GDM1 (cell line): ENCODE measurements at places on chromosomes 4 and X.

- peak; percentile 27 for DNase-seq
Measured at GRCh38 chr4:128288689-128289106, 1.1 kb upstream of the PGRMC2 start.

GRCh38 chr4:55948726-55949481 is at the start of gene CEP135:
Gene CEP135 (plus strand): TSS chr4:55948945. CDS start chr4:55952131, 3,186 bp downstream.
- peak; percentile 94 for DNase-seq

DNA sequence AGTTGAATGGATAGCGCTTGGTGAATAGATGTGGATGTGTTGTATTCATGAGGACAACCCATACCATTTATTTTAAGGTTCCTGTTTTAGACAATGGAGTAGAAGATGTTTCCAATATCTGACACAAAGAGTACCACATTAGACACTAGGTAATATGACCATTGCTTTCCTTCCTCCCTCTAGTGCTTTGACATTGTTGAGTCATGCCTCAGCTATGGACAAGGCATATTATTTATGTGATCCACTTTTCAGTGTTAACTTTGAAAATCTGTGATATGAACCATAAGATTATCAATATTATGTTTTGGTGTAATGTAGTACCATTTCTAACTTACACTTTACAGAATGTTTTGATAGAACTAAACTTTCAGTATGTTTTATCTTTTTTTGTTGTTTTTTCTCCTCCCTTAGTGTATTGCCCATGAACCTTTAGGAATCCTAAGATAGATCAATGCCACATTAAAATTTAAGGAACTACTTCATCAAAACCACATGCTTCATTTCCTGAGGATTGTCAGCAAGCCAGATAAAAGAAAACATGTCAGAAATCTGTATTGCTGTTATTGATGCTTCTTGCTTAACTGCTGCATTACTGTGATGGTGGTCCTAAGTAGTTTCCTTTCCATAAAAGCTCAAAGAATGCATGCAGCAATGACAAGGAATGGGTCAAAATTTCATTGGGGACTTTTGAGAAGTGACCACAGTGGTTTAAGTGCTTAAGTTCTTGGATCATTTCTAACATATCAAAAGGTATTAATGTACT is 105.0 kb downstream of the PCDH7 start:
- no peak for DNase-seq

GRCh38 chr4:20698820-20699219 is 1.4 kb upstream of the PACRGL start:
- DNase-seq: no peak

GRCh38 chrX:25288676-25289075 is 272.9 kb upstream of the ARX start:
- DNase-seq: no peak

GRCh38 chr4:31748382-31748781 is 1028.2 kb downstream of the PCDH7 start:
- DNase-seq: no peak

DNA sequence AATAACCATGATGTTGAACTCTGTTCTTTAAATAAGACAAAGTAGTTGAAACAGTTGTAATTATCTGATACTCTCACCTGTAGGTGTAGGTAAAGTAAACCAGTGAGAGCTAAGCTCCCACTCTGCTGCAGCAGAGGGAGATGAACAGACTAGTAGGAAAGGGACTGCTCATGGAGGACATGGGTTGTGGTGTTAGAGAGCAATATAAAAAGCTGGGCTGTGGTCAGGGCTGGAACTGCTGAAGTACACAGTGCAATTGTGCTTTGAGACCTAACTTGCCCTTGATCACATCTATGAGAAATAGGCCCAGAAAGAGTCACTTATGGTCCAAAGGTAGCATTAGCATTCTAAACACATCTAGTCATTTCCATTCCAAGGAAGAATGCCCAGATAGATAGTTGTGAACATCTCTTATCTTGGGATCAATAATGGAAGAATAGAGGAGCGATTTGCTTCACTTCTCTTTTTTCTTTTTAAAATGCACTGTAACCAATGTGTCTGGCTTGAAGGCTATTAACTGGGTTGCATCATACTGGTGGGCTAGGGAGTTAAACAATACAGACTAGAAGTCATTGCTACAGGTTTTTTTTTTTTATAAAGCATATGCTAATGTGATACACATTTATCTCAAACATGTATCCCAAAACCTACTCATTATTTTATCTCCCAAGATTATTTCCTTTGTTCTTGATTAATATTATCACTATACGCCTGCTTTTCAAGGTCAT is 251.3 kb upstream of the CENPE start:
- DNase-seq: no peak

DNA sequence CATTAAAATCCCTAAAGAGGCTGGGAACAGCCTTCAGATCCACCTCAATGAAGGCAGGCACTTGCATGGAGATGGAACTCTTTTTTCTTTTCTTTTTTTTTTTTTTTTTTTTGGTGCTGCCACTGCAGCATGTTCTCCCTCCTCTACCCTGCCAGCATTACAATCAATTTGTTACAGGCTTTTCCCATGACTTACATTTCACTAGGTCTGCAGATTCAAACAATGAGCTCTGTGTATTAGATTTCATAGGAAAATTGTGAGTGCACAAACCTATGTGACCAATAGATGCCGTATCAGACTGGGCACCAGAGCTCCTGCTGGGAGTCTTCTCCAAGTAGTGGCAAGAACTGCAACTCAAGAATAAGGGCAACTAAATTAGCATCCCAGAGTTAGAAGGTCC is 63.8 kb upstream of the GABRQ start:
- DNase-seq: no peak

DNA sequence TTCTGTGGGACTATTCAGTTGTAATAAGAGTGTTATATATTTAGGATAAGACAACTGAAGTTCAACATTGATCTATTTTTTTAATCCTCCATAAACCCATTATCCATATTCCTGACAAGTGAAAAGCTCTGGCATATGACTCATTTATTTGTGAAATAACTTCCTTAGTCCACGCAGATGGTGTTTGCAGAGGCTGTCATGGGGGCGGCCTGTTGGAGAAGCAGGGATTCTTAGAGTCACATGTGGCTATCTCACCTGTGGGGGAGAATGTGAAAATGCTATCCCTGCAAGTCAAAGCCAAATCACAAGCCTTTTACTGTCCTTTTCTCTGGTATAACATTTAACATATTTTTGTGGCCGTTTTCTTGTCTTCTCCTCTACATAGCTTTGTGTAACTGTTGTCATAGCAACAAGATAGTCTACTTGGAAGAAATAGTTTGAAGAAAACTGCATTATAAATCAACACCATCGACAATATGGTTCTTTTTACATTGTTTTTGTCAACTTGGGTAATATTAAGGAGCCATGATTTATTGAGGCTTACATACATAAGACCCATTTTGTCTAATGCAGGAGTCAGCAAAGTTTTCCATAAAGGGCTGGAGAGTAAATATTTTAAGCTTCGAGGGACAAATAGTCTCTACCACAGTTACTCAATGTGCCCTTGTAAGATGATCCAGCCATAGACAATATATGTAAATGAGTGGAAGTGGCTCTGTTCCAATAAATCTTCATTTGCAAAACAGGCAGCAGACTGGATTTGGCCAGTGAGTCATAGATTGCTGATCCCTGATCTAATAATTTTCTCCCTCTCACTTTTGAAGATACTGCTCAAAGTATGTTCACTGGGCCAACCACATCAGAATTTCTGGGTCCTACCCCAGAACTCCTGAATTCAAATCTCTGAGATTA is 395.0 kb downstream of the DTHD1 start:
- no peak for DNase-seq

- no peak for DNase-seq
Measured at GRCh38 chrX:49155243-49155899, 7.2 kb upstream of the MAGIX start.

GRCh38 chr4:2624782-2625530 is 88.5 kb downstream of the FAM193A start:
- DNase-seq: no peak
